ENCODE measurements at places on chromosomes 6 and 20. TPM values are rescaled to one million over a fixed set of nuclear protein-coding genes. Genes with fewer than 3 reads are reported as not detected.

The SNPH gene
- 8.1 TPM for total RNA-seq

The ITPR3 gene
- 8.7 TPM for total RNA-seq

The EMILIN3 gene
- total RNA-seq: 3.6 TPM

The MATN4 gene
- not detected for total RNA-seq

The DDRGK1 gene
- total RNA-seq: 70.6 TPM

The PPP1R14C gene
- not detected for total RNA-seq

The SHLD1 gene
- 6.1 TPM for total RNA-seq

The GJA10 gene
- not detected for total RNA-seq

The CCN5 gene
- 15.0 TPM for total RNA-seq

The CARMIL1 gene
- total RNA-seq: 3.4 TPM

The FANCE gene
- 3.8 TPM for total RNA-seq

The GTSF1L gene
- total RNA-seq: not detected
